Liver (tissue), 10 donors: ENCODE measurements at places on chromosomes 7 and 10. TPM values are rescaled to one million over a fixed set of nuclear protein-coding genes. Genes with fewer than 3 reads are reported as not detected.

Gene SLC13A1
- not detected for total RNA-seq

Gene MSMB
- total RNA-seq: not detected

Gene SPDYE17
- total RNA-seq: not detected

Gene STX1A
- total RNA-seq: 1.9 TPM

Gene ZNF487
- 4.8 TPM for total RNA-seq

- no peaks in the 10 kb centered on the region for H3K4me1 ChIP-seq
- no peak overlapping the region for H3K27ac ChIP-seq
- peak; percentile 14 for DNase-seq
Observed at GRCh38 chr10:49170632-49171325, 17.4 kb downstream of the TMEM273 start.

GRCh38 chr7:82179311-82179710 lies 264.3 kb downstream of the CACNA2D1 start:
- DNase-seq: no peak
- no peak overlapping the region for H3K27ac ChIP-seq
- no peaks in the 10 kb centered on the region for H3K27me3 ChIP-seq
- H3K4me3 ChIP-seq: no peak overlapping the region
- H3K36me3 ChIP-seq: no peaks in the 10 kb centered on the region

DNA sequence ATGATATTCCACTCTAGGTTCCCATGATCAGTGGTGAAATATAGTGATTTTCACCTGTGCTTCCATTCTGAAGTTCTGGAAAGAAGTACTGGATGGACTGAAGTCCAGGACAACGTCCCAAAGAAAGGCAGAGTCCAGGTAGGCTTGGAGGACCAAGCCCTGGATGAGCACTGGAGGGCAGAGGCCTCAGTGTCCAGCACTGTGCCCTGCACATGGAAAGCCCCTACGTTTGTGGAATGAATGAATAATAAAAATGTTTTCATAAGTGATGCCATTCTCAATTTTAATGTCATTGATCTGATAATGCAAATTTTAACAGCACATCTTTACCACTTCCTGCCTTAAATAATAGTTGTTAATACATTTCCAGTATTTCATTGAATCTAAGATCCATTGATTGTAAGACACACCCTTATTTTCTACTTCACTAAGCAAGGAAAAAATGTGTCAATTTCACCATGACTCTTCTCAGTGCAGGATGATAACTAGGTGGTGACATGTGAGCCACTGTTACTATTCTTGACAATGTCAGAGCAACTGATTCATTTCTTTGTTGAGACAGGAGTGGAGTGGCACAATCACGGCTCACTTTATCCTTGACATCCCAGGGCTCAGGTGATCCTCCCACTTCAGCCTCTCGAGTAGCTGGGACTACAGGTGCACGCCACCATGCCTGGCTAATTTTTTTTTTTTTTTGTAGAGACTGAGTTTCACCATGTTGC lies 35.2 kb downstream of the ZNF783 start:
- H3K27me3 ChIP-seq: no peaks in the 10 kb centered on the region
- no peaks in the 10 kb centered on the region for H3K36me3 ChIP-seq
- H3K4me1 ChIP-seq: no peaks in the 10 kb centered on the region
- no peak for DNase-seq

GRCh38 chr10:103861505-103861904 lies 6.1 kb upstream of the SH3PXD2A start:
- H3K27me3 ChIP-seq: no peaks in the 10 kb centered on the region
- H3K36me3 ChIP-seq: no peaks in the 10 kb centered on the region
- no peak overlapping the region for H3K4me3 ChIP-seq
- DNase-seq: no peak
- no peak overlapping the region for H3K27ac ChIP-seq

- H3K27ac ChIP-seq: no peak overlapping the region
- H3K27me3 ChIP-seq: no peaks in the 10 kb centered on the region
- no peak overlapping the region for H3K4me3 ChIP-seq
- DNase-seq: no peak
- H3K36me3 ChIP-seq: no peaks in the 10 kb centered on the region
Observed at GRCh38 chr7:96558530-96558929, 151.1 kb downstream of the SEM1 start.

DNA sequence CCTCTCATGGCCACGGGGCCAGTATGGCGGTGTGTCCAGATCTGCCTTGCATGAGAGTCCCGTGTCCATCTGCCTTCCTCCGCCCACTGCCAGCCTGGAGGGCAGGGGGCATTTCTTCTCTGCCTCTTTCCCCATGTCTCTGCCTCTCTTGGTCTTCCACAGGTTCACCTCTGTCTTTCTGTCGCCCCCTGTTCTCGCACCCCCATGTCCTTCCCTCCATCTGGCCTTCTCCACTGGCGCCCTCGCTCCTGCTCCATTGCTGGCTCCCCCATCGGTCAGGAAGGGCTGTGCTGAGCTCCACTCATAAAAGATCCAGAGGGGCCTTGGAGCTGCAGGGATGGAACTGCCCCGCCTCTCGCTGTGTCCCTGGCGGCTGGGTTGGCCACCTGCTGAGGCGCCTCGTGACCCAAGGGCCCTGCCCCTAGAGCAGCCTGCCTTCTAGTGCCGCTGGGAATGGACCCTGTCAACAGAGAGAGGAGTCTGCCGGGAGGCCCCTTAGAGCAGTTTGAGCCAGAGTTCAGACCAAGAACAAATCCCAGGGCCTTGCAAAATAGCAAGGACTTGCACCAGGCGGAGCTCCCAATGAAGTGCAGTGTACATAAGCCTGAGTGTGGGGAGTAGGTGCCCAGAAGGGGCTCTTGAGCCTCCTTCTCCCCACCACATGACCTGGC lies 42.0 kb downstream of the GOLGA7B start:
- DNase-seq: no peak
- no peaks in the 10 kb centered on the region for H3K4me1 ChIP-seq
- no peak overlapping the region for H3K27ac ChIP-seq
- no peak overlapping the region for H3K4me3 ChIP-seq
- no peaks in the 10 kb centered on the region for H3K27me3 ChIP-seq
- no peaks in the 10 kb centered on the region for H3K36me3 ChIP-seq

- no peak overlapping the region for H3K27ac ChIP-seq
- no peaks in the 10 kb centered on the region for H3K27me3 ChIP-seq
Observed at GRCh38 chr10:6446711-6447110, 133.4 kb downstream of the PRKCQ start.

- no peaks in the 10 kb centered on the region for H3K36me3 ChIP-seq
- DNase-seq: no peak
- no peak overlapping the region for H3K27ac ChIP-seq
- H3K4me1 ChIP-seq: no peaks in the 10 kb centered on the region
- H3K4me3 ChIP-seq: no peak overlapping the region
- H3K27me3 ChIP-seq: no peaks in the 10 kb centered on the region
Observed at GRCh38 chr7:34449765-34450164, 208.3 kb upstream of the NPSR1 start.

DNA sequence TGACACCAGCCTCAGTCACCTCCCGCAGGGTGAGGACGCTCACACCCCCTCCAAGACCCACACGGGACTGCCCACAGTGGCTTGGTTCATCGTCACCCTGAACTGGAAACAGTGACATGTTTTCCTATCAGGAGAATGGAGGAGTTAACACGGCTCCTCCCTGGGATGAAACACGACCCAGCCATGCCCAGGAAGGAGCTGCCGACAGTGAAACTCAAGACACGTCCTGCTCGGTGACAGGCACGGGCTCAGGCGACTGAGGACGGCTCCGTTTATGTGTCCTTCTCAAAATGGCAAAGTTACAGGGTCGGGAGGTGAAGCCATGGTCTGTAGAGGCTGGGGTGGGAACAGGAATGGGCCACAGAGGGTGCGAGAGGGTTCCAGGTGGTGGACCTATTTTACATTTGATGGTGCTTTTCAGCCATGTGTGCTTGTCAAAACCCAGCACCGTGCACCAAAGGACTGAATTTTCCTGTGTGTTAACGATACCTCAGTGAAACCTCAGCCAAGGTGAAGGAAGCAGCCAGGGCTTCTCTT lies 272.4 kb downstream of the ADARB2 start:
- no peaks in the 10 kb centered on the region for H3K4me1 ChIP-seq
- no peak overlapping the region for H3K27ac ChIP-seq
- no peak for DNase-seq
- H3K36me3 ChIP-seq: no peaks in the 10 kb centered on the region
- H3K4me3 ChIP-seq: no peak overlapping the region
